GM12878 (cell line): ENCODE measurements at places on chromosomes 6 and 20. TPM values are rescaled to one million over a fixed set of nuclear protein-coding genes. Genes with fewer than 3 reads are reported as not detected.

SAYSD1 gene
- polyA plus RNA-seq: 7.1 and 8.0 TPM in 2 replicates

COL19A1 gene
- 3.6 and 5.3 TPM in 2 replicates for polyA plus RNA-seq

- no peak for DNase-seq
Observed at GRCh38 chr6:52588087-52588709, 11.3 kb upstream of the TRAM2 start.

DNA sequence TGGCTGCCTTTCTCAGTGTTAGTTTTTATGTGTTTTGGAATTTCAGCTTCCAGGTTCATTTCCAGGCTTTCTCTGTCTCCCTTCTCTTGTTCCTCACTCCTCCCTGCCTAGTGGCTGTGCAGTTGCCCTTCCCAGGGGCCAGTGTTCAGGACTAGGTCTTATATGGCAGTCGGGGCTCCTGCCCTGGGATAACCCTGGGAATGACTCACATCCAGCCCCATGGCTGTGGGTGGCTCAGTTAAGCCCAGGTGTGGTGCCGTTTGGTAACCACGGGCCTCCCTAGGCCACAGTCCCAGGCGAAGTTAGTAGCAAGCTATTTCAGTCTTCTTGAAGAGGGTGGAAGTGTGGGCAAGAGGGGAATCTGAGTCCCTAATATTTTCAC lies 57.4 kb upstream of the DDR1 start:
- no peak for DNase-seq

DNA sequence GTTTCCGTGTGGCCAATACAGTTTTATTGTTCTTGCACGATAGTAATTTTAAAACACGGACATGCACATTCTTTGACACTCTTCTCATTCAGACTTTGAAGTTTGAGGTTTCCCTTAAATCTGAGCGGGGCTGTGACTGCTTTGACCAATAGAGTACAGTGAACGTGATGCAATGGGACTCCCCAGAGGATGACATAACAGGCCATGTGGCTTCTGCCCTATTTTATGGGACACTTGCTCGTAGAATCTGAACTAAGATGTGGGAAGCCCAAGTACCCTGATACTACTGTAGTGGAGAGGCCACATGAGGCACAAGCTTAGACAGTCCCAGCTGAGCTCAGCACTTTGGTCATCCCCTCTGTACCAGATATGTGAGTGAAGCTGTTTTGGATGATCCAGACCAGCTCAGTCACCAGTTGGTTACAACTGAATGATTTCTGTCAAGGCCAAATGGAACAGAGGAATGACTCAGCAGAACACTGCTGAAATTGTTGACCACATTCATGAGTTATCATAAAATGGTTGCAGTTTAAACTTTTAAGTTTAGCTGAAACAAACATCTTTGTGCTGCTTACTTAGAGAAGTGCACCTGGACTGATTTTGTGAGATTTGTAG lies 279.4 kb downstream of the RFPL4B start:
- DNase-seq: no peak

DNA sequence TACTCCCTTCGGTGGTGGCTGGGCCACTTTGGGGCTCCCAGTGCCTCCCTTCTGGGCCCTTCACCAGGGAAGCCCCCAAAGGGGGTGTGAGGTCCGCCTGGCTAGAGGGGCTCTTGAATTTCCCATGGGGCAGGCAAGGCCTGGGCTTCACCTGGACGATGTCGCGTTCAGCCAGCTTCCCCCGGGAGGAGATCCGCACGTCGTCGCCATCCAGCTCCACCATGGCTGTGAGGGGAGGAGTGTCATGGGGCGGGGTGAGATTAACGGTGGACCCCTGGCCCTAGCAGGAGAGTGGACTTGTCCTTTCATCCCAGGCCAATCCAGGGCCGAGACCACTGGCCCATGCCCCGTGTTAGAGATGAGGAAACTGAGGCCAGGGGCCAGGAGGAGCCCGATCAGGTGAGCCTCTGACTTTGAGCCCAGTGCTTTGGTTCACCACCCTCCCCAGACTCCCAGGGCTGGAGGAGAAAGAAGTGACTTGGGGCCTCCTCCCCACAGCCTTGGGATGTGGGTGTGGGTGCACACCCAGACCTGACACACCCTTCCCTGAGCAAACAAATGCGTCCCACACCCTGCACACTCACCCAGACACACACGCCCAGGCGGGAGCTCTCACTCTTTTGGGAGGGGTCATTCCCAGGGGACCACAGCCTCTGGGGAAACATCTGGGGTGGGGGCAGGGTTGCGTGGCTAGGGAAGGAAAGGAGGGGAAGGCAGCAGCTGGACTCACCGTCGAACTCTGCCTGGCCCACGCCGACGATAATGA lies 46.1 kb downstream of the RAB44 start:
- no peak for DNase-seq

- DNase-seq: no peak
Observed at GRCh38 chr6:34546551-34547321, 9.4 kb downstream of the SPDEF start.

TTK gene
- polyA plus RNA-seq: 50.2 and 50.3 TPM in 2 replicates

DNA sequence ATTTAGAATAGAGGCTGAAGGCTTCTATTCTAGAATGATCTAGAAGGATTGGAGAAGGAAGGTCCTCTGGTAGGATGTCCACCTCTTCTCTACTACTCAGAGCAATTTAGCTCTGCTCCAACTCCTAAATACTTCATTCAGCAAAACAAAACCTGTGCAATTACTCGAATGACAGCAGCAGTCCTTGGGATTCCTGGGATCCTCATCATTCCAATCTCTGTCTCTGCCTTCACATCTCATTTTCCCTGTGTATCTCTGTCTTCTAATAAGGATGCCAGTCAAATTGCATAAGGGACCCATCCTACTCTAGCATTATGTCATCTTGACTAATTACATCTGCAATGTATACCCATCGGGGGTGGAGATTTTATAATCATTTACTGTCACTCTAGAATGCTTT lies 5.5 kb upstream of the AIG1 start:
- no peak for DNase-seq

DNA sequence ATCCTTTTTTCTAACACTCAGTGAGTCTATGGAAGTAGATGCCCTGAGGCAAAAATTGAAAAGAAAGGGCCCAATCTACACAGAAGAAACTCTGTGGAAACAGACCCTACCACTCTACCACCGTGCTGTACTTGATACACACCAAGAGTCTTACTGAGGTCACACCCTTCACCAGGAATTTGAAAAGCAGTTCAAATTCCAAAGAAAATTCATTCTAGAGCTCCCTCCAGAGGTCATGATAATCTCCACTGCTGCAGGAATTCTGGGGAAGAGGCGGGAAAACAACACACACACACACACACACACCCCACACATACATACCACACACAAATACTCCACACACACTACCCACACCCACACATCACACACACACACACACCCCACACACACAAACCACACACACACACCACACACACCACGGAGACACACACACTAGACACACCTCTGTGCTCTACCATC lies 336.8 kb downstream of the HDGFL1 start:
- no peak for DNase-seq

DNA sequence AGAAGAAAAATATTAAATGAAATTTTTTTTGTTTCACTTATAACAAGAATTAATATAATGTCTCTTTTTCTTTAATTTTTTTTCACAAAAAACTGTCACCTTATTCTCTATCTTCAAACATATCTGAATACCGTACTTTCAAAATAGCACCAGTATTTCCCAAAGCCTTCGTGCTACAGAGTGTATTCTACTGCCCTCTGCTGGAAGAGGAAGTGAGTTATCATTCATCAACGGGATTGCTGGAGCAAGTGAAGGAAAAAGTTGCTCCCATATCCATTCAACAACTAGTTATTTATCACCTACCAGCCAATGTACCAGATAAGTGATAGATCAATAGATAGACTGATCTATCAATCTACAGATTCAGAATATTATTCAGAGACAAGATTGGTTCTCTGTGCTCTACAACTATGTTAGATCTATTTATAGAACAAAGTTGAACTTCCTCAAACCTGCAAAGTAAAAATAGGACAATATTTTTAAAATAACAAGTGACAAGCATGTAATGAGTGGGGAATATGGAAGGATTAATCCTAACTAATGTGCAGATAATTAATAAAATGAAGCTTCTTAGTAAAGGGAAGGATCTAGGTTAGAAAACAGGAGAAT lies 26.7 kb upstream of the TFAP2B start:
- DNase-seq: no peak

- DNase-seq: no peak
Observed at GRCh38 chr6:1386038-1386709, 3.2 kb upstream of the FOXF2 start.

- DNase-seq: no peak
Observed at GRCh38 chr20:2739042-2739398, 46.4 kb downstream of the EBF4 start.

C6orf141 gene
- polyA plus RNA-seq: not detected in 2 replicates

DNA sequence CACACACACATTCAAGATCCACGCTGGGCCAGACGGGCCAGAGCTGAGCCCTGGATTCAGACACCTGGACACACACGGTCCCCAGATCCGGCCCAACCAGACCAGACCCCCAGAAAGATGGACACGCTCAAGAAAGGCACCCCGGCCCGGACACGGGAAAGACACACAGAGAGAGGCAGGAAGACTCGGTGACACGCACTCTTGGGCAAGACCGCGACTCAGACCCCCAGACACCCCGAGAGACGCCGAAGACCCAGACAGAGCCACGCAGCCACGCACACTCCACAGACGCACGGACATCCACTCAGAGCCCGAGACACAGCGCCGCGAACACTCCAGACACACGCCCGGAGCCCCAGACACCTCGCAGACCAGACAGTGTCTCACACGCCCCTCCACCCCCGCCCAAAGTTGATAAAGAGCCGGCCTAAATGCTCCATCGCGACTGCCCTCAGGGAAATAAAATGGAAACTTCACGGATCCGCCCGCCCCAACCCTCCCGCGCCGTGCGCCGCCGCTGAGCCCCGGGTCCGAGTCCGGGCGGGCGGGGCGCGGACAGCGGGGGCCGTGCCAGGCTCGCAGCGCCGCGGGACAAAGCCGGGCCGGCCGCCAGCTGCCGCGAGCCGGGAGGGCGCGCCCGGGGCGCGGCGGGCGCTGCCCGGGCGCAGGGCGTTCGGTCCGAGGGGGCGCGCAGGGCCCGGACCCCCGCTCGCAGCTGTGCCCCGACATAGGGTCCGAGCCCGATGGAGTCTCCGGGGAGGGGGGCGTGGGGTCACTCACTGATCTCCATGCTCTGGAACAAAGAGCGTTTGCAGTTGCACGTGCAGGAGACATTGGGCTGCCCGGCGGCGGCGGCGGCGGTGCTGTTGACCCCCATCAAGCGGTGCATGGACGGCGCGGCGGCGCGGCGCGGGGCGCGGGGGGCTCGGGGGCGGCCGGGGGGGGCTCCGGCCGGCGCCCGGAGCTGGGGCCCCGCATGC lies 831 bp downstream of the PMEPA1 start:
- no peak for DNase-seq

DNA sequence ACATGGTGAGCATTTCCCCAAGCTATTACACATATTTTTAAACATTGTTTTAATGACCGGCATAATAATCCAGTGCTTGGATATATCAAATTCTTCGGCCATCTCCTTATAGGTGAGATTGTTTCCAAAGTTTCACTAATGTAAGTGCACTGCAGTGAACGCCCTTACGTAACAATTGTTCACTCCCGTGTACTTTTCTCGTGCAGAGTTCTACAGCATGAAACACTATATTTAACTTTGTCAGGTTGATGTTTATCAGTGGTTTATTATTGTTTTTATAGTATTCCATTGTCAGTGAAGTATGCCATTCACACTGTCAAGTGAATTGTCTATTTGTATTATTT lies 3.4 kb upstream of the GZF1 start:
- no peak for DNase-seq

DNA sequence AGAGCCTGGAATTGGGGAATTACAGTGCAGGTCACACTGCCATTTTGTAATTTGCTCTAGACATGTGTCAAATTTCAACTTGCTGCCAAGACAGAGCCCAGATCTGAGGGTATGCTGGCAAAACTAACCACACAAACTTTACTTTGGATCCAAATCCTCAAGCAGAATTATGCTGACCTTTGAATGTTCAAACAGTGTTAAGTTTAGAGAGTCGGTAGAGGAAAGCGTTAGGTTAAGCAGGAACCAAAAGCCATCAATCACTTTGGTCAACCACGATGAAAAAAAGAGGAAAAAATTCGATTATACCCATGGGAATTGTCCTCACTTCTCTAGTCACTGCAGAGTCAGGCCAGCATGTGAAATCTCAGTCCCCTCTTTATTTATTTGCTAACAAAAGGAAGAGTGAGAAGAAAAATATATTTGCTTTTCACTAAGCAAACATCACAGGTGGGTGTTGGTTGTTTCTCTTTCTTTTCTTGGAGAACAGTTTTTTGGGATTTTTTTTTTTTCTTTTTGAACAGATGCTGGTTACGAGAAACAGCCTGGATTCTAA lies 105.1 kb upstream of the ADGRF1 start:
- DNase-seq: no peak

GRCh38 chr6:111583221-111583620 lies 22.5 kb downstream of the TRAF3IP2 start:
- no peak for DNase-seq
